Activated CD8-positive, alpha-beta T cell treated with anti-CD3 and anti-CD28 coated beads for 36 hours (primary cell): ENCODE measurements at places on chromosomes 1 and 21.

- H3K4me1 ChIP-seq, result peaks cover 18% of the 10 kb centered on the region
- DNase-seq, result no peak
- no peaks in the 10 kb centered on the region for H3K27me3 ChIP-seq
- H3K36me3 ChIP-seq, result no peaks in the 10 kb centered on the region
- H3K4me3 ChIP-seq, result no peak overlapping the region
Observed at GRCh38 chr1:154720328-154721297, 112.6 kb upstream of the ADAR start.

GRCh38 chr1:24981631-24982005 is 51.5 kb upstream of the RUNX3 start:
- peak overlapping the region; percentile 45 for H3K4me3 ChIP-seq
- DNase-seq, result peak; percentile 78
- H3K36me3 ChIP-seq, result peaks cover 35% of the 10 kb centered on the region
- peak overlapping the region; percentile 94 for H3K27ac ChIP-seq

- H3K4me1 ChIP-seq, result no peaks in the 10 kb centered on the region
- no peak overlapping the region for H3K27ac ChIP-seq
- H3K36me3 ChIP-seq, result peaks cover 1% of the 10 kb centered on the region
- no peak for DNase-seq
- no peak overlapping the region for H3K4me3 ChIP-seq
- H3K27me3 ChIP-seq, result no peaks in the 10 kb centered on the region
Observed at GRCh38 chr1:65449214-65449823, 28.9 kb downstream of the LEPR start.

- peaks cover 8% of the 10 kb centered on the region for H3K4me1 ChIP-seq
- no peak overlapping the region for H3K4me3 ChIP-seq
- no peaks in the 10 kb centered on the region for H3K27me3 ChIP-seq
- no peak for DNase-seq
- no peak overlapping the region for H3K27ac ChIP-seq
- H3K36me3 ChIP-seq, result peaks cover 5% of the 10 kb centered on the region
Observed at GRCh38 chr1:24403806-24404205, 9.8 kb downstream of the STPG1 start.
